ENCODE measurements at places on chromosomes 12 and 14.

- DNase-seq: no peak
Measured at GRCh38 chr12:58425481-58426392, 484.4 kb downstream of the ATP23 start.

DNA sequence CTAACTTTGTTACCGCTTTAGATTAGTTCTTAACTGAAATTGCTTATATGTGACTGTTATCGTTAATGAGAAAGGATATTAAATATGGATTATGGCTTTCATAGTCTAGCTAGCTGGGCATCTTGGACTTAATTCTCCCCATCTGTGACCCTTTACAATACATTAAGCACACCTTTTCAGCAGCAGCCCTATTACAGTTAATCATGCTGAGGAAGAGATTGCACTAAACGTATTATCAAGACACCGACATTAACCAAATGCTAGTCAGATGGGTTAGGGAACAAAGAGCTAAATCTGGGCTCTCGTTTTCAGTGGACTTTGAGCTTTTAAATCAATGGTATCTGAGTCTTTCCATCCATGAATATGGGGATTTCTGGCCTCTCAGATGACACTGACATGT lies 447.5 kb upstream of the DCN start:
- no peak for DNase-seq

DNA sequence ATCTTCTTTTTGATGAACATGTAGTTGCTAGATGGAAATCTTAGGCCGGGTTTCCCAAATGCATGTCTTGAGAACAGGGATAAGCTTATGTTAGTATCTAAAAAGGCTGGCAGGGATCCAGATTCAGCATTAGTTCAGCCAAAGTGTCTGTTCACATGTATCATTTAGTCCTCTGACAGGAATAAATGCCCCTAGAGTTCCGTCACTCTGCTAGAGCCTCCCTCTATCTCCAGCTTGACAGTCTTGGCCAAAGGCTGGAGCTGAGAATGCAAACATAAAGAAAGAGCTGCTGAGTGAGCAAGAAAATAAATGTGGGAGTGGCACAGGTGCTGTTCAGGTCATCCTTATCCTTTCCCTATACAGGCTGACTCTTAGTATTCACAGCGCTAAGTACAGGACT lies 13.8 kb upstream of the NELL2 start:
- DNase-seq: no peak

GRCh38 chr12:96416033-96416799 lies 16.0 kb upstream of the CDK17 start:
- no peak for DNase-seq

DNA sequence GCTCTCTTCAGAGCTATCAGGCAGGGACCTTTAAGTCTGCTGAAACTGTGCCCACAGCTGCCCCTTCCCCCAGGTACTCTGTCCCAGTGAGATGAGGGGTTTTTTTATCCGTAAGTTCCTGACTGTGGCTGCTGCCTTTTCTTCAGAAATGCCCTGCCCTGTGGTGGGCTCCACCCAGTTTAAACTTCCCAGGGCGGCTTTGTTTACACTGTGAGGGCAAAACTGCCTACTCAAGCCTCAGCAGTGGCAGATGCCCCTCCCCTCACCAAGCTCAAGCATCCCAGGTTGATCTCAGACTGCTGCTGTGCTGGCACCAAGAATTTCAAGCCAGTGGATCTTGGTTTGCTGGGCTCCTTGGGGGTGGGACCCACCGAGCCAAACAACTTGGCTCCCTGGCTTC lies 46.9 kb upstream of the SLC16A7 start:
- no peak for DNase-seq

GRCh38 chr14:93396456-93396855 lies 34.3 kb upstream of the UNC79 start:
- no peak for DNase-seq
